Naive thymus-derived CD4-positive, alpha-beta T cell (primary cell): ENCODE measurements at places on chromosomes 5 and 9. TPM values are rescaled to one million over a fixed set of nuclear protein-coding genes. Genes with fewer than 3 reads are reported as not detected.

PCDHB16 gene
- total RNA-seq: not detected

SLC6A3 gene
- not detected for total RNA-seq

COL27A1 gene
- total RNA-seq: 2.4 TPM in 2 replicates

CREBRF gene
- 102 TPM for total RNA-seq

GHR gene
- total RNA-seq: not detected

FAM221B gene
- not detected for total RNA-seq

LPAR1 gene
- total RNA-seq: 0.13 TPM

CARTPT gene
- not detected in 2 replicates for total RNA-seq

PCDHGA11 gene
- total RNA-seq: 0.16 TPM

PTGES gene
- 1.1 TPM for total RNA-seq

TRIM14 gene
- 54.1 TPM for total RNA-seq

INSL4 gene
- not detected in 2 replicates for total RNA-seq

GLRA1 gene
- total RNA-seq: not detected

FLT4 gene
- total RNA-seq: 6.0 TPM

PCDHAC2 gene
- total RNA-seq: not detected

SARDH gene
- 0.53 and 0.73 TPM in 2 replicates for total RNA-seq

SEMA4D gene
- total RNA-seq: 464 TPM

NIPAL4 gene
- total RNA-seq: 1.6 TPM

MFAP3 gene
- 28.8 TPM for total RNA-seq

KCNV2 gene
- not detected for total RNA-seq

SPINK5 gene
- total RNA-seq: not detected

NUP155 gene
- 26.4 TPM for total RNA-seq

PNPLA7 gene
- 9.0 TPM for total RNA-seq

CSF1R gene
- 7.5 TPM for total RNA-seq

UGT3A1 gene
- not detected for total RNA-seq

DMGDH gene
- not detected for total RNA-seq

FOXD4L4 gene
- 0.30 TPM for total RNA-seq

SLC45A2 gene
- not detected for total RNA-seq

PHYHD1 gene
- 3.2 TPM for total RNA-seq

IL7R gene
- 472 TPM for total RNA-seq

PCDHA9 gene
- not detected for total RNA-seq

C9orf153 gene
- total RNA-seq: 0.93 TPM

SMIM32 gene
- total RNA-seq: not detected

SPATA31E1 gene
- not detected for total RNA-seq

MOCS2 gene
- 25.5 TPM for total RNA-seq

GNA14 gene
- total RNA-seq: not detected

TSSK1B gene
- total RNA-seq: not detected in 2 replicates

ZFP37 gene
- 0.96 TPM for total RNA-seq

INSYN2B gene
- not detected for total RNA-seq

F2RL2 gene
- not detected for total RNA-seq

DNM1 gene
- 0.24 and 0.71 TPM in 2 replicates for total RNA-seq

FOXD4L3 gene
- 0.54 TPM for total RNA-seq

TMEM171 gene
- not detected for total RNA-seq

SPATA31D4 gene
- total RNA-seq: not detected

ELAVL2 gene
- not detected for total RNA-seq

SH3RF2 gene
- not detected for total RNA-seq

PLPP7 gene
- not detected for total RNA-seq

SAXO1 gene
- not detected for total RNA-seq

PCDHB8 gene
- not detected for total RNA-seq

NUP214 gene
- total RNA-seq: 105 TPM

IL6ST gene
- 358 TPM for total RNA-seq
